HuH-7 (cell line): ENCODE measurements at places on chromosomes 2 and 18.

GRCh38 chr2:240135706-240136012 is 446 bp downstream of the COPS9 start:
- no peak for DNase-seq

- no peak for DNase-seq
These were observed 993.1 kb upstream of the TMEFF2 start for GRCh38 chr2:193187816-193188215.

- no peak for DNase-seq
These were observed 66.1 kb downstream of the LRRFIP1 start for GRCh38 chr2:237693291-237693994.

GRCh38 chr18:48123941-48124340 is 193.5 kb upstream of the SMAD2 start:
- no peak for DNase-seq

- DNase-seq = no peak
These were observed 107.2 kb upstream of the CAPN13 start for GRCh38 chr2:30914456-30914855.

GRCh38 chr18:45760462-45761036 is 36.6 kb downstream of the SLC14A1 start:
- DNase-seq = no peak

DNA sequence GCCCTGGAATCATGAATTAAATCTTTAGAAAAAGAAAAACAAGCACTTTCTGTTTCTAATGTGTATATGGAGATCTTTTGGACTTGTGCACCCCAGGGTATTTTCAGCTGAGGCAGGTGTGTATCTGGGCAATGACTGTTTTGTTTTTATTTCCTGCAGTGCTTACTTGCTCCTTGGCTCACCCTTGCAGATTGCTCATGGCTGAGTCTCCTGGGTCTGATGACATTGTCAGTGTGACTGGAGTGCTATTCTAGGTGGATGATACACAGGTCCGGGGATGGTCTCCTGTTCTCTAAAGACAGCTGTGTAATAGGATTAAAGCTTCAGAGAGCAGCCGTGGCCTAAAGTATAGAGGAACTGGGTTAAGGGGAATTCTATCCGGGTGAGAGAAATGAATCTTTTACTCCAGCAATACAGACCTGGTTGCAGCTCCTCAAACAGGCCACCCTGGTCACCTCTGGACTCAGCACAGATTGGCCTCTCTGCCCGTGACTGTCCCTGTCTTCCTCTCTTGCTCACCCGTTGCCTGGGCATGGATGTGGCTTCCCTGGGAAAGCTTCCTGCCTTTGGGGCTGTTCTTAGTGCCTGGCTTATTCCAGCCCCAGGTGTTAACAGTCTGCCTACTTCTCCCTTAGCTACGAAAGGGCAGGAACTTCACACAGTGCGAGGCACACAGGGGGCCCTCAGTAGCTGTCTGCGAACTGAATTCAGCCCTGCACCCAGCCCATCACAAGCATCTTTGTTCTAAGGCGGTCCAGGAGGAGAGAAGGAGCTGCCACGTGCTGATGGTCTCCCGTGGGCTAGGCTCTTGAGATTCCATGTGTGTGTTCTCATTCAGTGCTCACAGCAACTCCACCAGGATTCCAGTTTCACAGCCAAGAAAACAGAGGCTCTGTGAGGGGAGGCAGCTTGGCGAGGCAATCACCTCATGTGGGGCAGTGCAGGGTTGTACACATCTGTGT is 84.3 kb downstream of the ACOXL start:
- no peak for DNase-seq

- no peak for DNase-seq
These were observed 87.3 kb downstream of the PDK1 start for GRCh38 chr2:172643142-172643541.

GRCh38 chr2:217943446-217944321 is 59.1 kb downstream of the TNS1 start:
- DNase-seq = peak; percentile 93

DNA sequence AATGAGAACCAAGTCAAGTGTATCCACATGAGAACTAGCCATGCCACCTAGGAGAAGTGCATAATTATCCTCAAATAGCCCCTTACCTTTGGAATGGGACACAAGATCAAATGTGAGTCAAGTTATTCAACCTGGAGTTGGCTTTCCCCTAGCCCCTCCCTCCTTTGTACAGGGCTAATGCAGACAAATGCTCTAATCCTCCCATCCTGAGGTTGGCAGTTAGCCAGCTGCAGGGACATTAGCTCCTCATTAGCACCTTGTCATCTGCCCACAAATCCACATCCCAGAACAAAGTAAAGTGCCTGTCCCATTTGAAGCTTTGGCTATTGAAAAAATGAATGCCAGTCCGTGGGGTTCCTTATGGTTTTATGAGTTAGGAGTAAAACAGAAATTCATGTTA is 294.1 kb upstream of the FANCL start:
- DNase-seq = no peak

DNA sequence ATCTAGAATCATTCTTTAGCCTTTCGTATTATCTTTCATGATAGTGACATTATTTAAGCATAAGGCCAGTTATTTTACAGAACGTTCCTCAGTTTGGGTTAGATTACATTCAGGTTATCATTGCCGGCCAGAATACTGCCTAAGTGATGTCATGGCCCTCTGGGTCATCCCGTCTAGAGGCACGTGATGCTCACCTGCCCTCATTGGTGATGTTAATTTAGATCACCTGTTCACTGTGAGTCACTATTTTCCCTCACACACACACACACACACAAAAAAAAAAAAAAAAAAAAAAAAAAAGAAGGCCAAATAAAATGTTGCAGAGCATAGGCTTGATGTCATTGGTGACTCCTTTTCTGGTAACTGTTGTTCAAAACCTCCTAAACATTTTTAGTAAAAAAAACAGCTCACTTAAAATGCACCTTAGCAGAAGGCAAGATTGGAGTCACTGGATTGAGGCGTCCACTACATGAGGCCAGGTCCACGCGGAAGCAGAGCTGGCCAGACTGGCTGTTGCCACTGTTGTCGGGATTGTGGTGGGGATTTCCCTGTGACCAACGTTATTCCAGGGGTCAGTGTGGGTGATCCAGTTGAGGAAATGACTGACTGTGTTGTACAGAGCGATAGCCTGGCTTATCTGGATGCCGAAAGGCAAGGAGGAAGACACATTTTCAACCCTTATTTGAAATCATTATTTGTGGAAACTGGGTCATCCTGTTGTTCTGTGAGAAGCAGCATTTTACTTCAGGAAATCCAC is 52.1 kb upstream of the CNGA3 start:
- DNase-seq = peak; percentile 30

- DNase-seq = no peak
These were observed 46.0 kb downstream of the GAREM1 start for GRCh38 chr18:32424696-32425095.

GRCh38 chr2:23939987-23940717 is at the start of gene UBXN2A:
Gene UBXN2A, plus strand, starts transcription at chr2:23940463. Its CDS starts 17,852 bp downstream, at chr2:23958315.
- DNase-seq = peak; percentile 75

DNA sequence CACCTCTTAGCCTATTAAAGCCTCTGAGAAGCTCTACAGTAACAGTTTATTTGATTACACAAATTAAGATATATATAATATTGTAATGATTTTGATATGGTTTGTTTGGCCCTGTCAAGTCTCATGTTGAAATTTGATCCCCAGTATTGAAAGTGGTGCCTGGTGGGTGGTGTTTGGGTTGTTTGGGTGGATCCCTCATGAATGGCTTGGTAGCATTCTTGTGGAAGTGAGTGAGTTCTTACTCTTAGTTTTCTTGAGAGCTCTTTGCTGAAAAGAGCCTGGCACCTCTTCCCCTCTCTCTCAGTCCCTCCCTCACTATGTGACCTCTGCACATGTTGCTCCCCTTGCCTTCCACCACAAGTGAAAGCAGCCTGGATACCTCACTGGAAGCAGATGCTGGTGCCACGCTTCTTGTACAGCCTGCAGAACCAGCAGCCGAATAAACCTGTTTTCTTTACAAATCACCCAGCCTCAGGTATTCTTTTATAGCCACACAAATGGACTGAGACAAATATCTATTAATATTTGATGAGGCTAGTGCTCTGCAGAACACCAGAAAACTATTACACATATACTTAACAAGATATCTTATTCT is 52.8 kb downstream of the SLC4A10 start:
- DNase-seq = no peak

DNA sequence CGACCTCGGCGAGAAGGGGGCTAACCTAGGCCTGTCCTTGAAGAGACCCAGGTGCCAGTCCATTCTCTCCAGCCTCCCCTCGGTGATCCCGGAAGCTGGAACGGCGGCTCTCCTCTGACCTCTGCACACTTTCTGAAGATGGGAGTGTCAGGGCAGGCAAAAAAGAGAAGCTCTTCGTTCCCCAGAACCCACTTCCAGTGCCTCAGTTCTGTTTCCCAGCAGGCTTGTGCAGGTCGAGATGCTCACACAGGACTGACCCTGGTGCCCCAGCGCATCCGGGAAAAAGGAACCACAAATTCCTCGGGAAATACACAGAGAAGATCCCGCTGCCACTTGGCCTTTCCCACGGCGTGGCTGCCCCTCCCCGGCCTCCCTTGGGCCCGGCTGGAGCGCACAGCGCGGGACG is 681 bp upstream of the PTPN18 start:
- DNase-seq = peak; percentile 20

DNA sequence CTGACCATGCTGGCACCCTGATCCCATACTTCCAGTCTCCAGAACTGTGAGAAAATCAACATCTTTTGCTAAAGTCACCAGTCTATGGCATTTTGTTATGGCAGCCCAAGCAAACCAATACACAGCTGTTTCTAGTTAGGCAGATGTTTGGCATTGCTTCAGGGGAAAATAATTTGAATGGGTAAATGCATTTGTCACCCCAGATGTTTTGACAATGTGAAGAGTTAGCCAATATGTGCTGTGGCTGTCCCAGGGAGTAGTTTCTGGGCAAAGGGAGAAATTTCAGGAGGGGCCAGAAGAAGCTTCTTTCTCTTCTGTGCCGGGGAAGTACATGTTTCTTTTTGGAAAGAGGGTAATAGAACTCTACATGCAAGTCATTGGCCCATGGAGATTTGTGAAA is 619.0 kb downstream of the SLC4A3 start:
- no peak for DNase-seq

GRCh38 chr18:26357960-26358359 is 131.7 kb downstream of the TAF4B start:
- DNase-seq = no peak

DNA sequence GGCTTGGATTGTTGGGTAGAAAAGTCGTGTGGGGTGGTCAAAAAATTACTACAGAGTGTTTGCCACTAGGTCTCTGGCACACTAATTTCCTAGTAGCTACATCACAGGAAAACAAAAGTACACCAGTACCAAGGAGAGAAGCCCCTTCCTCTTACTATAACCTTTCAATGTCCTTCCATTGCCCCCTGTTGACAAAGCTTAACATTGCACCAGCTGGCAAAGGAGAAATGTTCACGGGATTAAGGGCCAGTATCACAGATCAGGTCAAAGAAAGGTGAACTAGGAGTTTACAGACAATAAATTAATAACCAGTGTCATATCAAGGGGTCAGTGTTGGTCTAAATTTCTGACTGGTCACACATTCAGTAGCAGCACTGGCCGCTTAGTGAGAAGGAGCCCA is 1139.6 kb upstream of the FAM98A start:
- no peak for DNase-seq

- no peak for DNase-seq
These were observed 141.0 kb upstream of the BCL2L11 start for GRCh38 chr2:110979471-110980338.

DNA sequence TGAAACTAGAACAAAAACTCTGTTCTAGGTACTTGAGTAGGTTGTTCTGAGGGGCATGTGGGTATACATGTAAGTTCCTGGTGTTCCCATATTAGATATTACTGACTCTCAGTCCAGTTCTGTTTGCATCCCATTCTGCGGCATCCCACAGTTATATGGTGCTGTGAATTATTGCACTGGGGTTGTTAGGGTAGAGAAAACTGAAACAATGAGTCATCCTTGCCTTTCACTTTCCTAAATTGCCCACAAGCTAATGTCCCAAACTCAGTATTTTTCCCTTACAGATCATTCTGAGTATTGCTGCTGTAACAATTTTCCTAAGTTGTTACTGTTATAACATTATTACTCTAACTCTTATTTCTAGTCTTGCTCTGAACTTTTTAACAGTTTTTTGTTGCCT is 3.0 kb downstream of the WDR75 start:
- no peak for DNase-seq
